T1000 (cell line): ENCODE measurements at places on chromosomes 5 and 9.

DNA sequence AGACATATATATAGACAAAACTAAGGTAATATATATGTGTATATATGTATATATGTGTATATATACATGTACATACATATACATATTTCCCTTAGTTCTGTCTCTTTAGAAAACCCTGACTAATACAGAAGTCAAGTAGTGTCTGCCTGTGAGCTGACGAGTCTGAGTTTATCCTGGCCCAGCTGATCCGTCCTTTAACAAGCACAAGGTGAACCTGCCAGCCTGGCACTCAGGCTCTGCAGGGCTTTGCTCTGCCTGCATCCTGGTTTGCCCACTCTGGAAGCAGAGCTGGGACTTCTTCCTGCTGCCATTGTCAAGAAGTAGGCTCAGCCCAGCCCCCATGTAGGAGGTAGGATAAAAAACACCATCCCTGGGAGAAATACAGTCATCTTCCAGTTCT is 388.0 kb downstream of the ICE1 start:
- no peak for DNase-seq

GRCh38 chr5:158070859-158071258 is 211.9 kb upstream of the CLINT1 start:
- DNase-seq, result no peak

DNA sequence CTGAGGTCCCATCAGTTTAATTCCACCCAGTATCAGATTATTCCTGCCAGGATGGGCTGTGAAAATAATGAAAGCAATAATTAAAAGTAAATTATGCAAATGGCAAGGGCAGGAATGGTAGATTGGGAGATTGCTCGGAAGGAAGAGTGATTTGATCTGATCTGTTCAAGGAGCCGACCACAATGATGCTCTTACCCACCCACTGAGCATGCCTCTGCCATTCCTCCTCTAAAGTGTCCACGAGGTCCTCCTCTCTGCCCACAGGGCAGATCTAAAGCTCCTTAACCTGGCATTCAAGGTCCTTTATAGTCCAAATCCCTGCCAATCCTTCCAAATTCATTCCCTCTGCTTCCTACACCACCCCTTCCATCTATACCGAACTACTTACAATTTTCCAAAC is 147.8 kb downstream of the TTLL11 start:
- no peak for DNase-seq

DNA sequence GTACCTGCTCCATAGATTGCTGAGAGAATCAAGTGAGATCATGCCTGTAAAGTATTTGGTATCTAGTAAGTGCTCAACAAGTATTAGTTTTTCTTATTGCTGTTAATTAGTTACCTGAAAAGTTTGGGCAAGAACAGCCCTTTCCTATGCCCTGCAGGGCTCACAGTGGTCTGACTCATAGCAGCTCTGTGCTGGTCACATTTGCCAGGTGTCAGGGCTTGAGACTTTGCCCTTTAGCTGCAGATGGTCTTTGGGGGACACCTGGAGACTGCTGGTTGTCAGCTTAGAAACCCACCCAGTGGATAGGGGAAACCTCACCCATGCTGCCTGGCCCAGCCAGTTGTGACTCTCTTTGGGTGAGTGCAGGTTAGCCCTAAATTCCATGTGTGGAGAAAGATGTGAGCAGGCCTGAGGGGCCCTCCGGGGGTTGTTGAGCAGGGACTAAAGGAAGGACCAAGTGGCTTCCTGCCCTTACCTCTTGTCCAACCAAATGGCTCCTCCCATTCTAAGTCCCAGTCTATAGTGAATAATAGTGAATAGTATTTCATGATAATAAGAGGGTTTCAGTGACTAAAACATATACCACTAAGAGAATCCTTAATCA is 9.0 kb downstream of the COL27A1 start:
- no peak for DNase-seq

DNA sequence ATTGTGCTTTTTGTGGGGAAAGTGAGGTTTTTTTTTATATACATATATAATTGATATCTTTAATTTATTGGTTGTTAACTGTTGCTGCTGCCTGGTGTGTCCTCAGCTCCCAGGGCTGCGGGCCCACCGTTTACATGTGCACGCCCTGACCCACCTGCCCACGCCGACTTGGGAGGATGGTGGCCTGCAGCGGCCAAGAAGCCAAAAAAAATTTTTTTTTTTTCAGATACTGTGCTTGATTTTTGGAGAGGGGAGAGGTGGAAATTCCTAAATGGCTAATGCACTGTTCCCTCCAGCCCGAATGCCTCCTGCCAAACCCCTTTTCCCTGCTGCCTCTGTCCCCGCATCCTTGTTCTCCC is 32.0 kb upstream of the HMCN2 start:
- no peak for DNase-seq

DNA sequence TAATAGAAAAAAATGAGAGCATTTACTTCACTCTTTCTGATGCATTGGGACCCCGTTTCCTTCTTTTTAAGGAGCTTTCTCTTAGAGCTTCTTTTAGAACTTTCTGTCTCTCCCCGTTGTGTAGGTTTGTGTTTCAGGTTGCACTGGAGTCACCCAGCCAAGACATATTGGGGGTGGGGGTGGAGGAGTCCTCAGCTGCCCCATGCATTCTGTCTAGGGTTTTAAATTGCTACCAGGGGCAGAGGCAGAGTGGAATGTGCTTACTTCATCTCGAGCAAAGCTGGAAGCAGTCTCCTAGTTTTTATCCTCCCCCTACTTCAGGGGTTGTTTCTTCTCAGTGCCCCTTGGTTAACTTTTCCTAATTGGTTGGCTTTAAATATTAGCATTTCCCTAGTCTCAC is 9.4 kb downstream of the OR2K2 start:
- no peak for DNase-seq

DNA sequence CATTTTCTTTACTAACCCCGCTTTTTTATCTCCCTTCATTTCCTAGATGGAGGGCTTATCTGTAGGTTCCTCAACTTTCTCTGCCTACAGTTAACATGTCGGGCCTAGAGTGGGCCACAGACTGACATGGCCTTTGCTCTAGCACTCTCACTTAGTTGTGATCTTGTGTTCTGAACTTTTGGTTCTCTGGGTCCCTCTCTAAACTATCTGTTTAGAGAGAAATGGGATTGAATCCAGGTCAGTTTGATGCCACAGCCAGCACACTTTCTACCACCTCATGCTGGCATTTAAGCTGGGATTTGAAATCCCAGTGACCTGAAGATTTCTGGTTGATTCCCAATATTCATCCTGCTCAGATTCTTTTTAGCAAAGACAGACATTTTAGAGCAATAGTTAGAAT is 388.5 kb upstream of the PAPPA start:
- no peak for DNase-seq

DNA sequence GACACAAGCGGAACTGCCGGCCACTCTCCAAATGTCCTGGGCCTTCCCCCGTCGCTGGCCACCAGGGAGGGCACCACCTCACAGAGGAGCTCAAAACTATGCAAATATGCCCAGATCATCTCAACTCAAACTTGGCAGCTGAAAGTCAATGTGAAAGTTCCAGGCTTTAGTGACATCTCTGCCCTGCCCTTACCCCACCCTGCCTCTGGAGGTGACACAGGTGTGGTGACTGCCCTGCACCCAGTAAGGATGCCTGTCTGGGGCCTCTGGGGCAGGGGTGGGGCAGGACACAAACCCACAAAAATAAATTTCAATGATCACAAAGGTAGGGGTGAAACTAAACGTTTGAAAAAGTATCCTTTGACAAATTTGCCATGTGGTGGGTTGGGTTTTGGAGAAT is 213.4 kb downstream of the HSPA4 start:
- no peak for DNase-seq

DNA sequence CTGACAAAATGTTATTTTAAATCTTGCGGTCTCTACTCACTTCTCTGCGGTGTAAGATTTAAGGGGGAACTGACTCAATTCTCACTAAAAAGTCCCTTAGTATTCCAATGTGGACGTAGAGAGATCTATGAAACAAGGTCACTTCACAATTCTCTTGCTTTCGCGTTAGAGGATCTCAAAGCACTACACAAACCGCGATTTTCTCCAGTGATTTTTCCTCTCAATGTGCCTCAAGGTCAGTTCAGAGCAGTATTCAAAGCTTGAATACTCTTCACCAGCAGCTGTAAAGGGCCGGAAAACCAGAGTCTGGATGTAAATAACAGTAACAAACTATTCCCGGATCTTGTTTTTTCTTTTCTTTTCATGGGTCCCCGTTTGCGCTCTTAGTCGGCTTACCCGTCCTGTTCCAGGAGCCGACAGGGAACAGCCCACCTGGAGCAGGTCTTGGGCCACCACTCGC is 128.2 kb downstream of the TMEM161B start:
- DNase-seq, result no peak

DNA sequence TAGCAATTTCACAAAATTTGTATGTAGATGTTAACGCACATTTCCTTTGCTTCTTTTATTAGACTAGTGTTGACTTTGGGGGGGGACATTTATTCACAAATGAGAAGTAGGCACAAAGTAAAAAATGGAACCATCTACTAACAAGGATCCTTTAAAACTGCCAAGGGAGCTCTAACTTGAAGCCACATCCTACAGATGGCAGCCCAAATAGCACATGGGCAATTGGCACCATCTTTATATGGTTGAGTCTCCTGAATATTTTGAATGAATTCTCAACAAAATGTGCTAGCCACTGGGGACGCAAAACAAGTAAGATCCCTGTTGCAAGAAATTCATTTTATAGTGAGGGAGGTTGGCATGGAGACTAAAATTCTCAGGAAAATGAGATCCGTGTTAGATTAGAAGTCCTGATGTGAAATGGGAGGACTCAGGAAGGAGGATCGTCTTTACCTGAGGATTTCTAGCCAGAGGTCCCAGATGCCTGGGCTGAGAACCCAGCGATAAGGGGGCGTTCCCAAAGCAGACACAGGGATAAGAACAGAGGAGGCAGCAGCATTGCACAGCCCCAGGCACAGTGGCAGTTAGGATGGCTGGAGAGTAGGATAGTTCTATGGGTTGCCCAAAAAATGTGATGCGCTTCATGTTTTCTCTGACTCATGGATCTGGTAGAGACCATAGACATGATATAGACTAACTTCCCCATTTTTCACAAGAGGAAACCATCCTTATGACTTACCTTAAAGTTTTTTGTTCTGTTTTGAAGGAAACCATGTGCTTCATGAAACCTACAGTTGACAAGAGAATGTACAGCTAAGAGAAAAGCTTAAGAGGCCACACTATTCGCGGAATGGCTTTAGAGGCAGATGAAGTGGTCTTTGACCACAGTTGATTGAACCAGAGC is 37.4 kb downstream of the C9orf152 start:
- DNase-seq, result no peak

- no peak for DNase-seq
Measured at GRCh38 chr5:132471151-132471907, 19.2 kb downstream of the IRF1 start.

DNA sequence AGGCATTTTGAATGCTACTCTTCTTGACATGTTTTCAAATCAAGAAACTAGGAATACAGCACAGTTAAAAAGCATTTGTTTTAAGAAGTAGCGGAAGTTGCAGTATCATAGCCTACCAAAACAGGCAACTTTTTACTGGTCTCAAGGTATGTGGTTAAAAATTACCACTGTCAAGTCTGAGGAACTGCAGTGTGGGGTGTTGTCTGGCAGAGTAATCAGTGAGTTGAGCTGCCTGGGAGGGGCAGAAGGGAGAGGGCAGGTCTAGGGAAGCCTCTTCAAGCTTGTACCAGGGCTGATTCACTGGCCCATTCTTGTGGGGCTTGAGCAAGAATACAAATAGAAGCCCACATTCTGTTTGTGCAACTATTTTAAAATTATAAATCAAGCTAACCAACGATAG is 42.4 kb upstream of the SV2C start:
- DNase-seq, result no peak

DNA sequence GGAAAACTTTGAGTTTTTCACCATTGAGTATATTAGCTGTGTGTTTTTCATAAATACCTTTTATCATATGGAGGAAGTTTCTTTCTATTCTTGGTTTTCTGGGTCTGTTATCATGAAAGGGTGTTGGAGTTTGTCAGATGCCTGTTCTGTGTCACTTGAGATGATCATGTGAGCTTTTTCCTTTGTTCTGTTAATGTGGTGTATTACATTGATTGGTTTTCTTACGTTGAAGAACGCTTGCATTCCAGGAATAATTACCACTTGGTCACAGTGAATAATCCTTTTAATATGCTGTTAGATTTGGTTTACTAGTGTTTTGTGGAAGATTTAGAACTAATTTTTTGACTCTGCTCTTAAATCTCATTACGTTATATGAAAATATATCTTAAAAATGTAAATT is 7.8 kb downstream of the PLEKHG4B start:
- DNase-seq, result no peak

DNA sequence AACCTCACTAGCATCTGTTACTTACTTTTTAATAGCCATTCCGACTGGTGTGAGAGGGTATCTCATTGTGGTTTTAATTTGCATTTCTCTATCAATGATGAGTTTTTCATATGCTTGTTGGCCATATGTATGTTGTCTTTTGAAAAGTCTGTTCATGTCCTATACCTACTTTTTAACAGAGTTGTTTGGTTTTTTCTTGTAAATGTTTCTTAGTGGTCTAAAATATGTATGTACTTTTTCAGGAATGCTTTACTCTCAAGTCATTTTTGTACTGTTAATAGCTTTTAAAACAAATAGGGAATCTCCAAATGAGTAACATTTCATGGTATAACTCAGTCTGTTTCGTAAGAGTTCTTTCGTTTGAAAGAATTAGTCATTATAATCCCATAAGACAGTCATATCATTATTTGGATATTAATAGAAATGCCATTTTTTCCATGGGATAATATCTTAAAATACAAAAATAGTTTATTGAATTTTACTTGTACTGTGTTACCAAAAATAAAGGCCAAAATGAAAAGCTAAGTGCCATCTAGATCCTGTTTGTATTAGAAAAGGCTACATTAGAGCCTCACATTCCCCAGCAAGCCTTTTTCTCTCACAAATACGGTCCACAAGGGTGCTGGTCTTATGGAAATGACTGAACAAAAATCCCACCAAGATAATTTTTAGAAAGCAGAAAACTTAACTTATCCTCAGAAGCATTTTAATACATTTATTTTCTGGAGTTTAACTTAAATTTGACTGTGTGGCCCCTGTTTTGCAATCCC is 247.7 kb downstream of the PJA2 start:
- DNase-seq, result no peak

DNA sequence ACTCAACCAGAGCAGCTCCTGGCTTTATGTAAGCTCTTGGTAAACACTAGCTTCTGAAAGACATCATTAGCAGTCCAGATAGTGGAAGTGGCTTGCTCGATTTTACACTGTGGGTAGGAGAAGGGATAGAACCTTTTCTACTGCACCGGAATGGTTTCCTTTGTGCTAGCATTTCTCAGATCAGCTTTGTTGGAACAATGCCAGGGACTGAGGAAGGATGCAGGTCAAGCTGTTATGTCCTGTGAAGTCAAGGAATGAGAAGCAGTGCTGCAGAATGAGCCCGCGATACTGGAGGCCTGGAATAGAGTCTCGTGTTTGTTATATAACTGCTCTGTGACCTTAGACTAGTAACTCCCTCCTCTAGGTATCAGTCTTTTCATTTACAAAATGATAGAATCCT is 233.6 kb downstream of the GABRB2 start:
- DNase-seq, result no peak

- DNase-seq, result no peak
Measured at GRCh38 chr5:32645246-32645645, 59.9 kb downstream of the SUB1 start.
